Stimulated activated CD4-positive, alpha-beta T cell treated with anti-CD3 and anti-CD28 coated beads, Interleukin-1b, Interleukin-23, amount 100 ng/mL, for 24 hours (primary cell): ENCODE measurements at places on chromosomes 7 and 10.

DNA sequence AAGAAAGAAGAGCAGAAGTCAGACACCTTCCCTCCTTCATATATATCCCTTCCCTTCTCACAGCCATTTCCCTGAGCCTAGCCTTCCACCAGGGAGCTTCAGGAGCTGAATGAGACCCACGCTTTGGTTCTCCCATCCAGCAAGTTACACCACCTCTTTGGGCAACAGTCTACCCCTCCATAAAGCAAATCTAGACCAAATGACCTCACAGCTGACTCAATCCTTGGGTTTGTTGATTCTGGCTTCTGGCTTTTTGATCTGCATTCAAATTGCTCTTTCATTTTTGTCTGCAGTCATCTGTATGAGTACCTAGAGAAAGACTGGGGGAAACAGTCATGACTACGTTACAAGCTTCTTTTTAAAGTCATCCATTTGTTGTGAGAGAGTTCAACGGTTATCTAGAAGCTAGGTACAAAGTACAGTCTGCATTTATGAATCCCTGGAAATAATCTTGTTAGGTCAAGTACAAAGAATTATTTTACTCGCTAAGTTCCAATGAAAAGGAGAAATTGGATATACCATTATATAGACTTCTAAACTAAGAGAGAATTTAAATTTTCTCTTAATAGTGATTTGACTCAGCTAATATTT lies 86.3 kb downstream of the RAB11FIP2 start:
- no peak for DNase-seq

DNA sequence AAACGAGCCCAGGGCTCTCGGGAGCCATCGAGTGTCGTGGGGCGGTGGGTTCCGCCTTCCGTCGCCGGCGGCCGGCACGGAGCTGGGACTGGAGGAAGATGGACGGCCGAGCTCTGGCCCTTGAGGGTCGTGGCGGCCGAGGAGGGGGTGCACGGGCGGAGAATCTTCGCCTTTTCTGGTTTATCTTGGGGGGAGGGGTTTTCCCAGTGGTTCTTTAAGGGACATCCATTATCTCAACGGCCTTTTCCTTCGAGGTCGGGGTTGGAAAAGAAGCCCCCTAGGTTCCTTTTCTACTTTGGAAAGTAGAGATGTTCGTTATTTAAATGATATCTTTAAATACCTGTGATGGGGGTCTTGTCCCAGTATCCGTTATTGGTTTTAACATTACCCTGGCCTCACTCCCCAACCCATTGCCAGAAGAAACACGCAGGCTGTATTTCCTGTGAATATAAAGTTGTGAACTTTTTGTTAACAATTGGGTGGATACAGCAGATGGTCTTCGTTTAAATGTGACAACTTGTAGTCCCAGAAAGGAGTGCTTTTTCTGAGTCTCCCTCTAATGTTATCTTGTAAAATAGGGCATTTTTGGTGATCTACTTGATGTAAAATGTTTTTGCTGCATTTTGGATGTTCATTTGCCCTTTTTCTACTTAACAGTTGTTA lies 765 bp downstream of the CCAR1 start:
- no peak for DNase-seq

DNA sequence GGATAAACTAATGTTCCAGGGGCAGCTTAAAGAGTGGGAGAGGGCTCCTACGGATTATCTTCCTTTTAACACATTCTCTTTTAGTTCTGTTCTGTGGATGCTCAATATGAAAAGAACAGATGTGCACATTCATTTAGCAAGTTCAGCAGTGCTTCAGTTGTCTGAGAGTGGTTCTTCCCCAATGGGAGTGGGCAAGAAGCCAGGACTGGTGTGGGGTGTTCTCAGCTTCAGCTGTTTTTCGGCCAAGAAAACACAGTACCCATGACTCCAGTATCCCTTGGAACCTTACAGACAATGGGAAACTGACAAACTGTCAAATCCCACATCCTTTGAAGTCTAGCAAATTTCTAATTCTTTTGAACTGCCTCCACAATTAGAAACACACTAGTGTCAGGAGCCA lies 71.5 kb upstream of the LRRC17 start:
- DNase-seq = no peak

- no peak for DNase-seq
These were observed 25.7 kb downstream of the PRKAG2 start for GRCh38 chr7:151851145-151851751.

- DNase-seq = no peak
These were observed 16.2 kb downstream of the PKD1L1 start for GRCh38 chr7:47932016-47932415.

DNA sequence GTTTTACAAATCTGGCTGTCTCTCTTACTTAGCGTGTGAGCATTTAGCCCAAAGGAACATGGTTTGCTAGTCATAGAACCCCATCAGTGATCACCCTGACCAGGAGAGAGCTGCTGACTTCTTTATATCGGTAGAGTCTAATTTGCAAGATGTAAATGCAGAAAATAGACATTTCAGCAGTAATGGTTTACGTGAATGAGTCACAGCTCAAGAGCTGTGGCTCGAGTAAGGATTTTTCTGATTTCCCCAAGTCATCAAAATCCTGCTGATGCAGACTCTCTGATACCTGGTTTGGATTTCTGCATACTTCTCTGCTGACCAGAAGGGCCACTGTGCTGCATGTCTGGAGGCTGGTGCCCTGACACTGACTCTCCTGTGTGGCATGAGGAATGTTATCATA lies 25.7 kb downstream of the NUB1 start:
- no peak for DNase-seq

- no peak for DNase-seq
These were observed 252.4 kb downstream of the DIP2C start for GRCh38 chr10:436911-437665.

DNA sequence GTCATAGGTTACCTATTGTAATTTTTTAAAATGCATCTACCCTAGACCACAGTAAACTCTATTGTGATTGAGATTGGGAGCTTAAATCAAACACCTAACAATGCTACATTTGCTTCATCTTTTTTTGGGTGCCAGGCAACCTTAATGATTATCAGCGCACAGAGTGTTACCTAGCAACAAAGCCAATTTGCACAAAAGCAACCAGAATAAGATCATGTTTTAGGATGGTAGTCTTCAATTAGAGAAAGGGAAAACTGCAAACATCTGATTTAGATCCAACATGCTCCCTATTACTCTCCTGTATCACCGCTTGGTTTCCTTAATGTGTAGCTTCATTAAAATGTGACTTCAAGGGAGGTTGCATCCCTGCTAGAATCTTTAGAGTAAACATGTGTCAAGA lies 226.9 kb downstream of the ABCA13 start:
- no peak for DNase-seq

GRCh38 chr10:14507176-14507575 lies 176.5 kb upstream of the FRMD4A start:
- DNase-seq = no peak
